T-cell (primary cell): ENCODE measurements at places on chromosomes 3 and 15.

DNA sequence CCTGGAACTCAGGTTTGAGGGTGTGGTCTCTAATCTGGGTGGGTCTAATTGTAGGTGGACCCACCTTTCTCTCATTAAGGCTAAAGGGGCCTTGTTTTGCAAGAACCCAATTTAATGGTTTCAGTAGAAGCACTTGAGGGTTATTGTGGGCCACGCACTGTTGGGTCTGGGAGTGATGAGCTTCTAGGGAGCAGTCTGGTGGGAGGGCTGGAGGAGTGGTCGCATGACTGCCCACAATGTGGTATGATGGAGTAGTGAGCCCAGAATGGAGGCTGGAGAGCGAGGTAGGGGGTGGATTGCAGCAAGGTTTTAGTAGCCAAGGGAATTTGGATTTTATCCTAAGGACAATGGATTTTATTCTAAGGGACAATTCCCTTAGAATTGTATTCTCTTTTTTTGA, 2.7 kb downstream of the TATDN2 start:
- no peak overlapping the region for H3K4me3 ChIP-seq
- H3K36me3 ChIP-seq = peaks cover 4% of the 10 kb centered on the region
- peak overlapping the region; percentile 13 for H3K27ac ChIP-seq
- H3K4me1 ChIP-seq = peaks cover 70% of the 10 kb centered on the region
- no peak for DNase-seq
- no peaks in the 10 kb centered on the region for H3K27me3 ChIP-seq

DNA sequence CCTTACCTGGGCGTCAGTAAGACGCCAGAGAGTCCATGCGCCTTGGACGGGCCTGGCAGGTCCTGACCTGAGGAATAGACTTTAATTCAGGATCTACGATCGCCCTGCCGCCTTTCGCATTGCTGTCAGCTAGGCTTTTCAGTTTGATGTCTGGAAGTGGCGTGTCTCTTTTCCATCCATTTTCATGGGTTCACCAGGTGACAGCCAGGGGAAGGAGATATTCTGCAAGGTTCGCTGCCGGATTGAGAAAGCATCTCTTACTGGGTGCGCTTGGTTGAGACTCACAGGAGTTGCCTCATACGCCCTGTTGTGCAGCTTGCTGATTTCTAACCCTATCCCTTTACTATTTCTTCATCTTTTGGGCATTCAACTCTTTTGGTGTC, 7.4 kb downstream of the EPHA3 start:
- H3K4me3 ChIP-seq = no peak overlapping the region
- no peaks in the 10 kb centered on the region for H3K36me3 ChIP-seq
- H3K27me3 ChIP-seq = peaks cover 2% of the 10 kb centered on the region
- no peak for DNase-seq

GRCh38 chr15:34802371-34802770, 7.0 kb upstream of the ACTC1 start:
- no peak overlapping the region for H3K4me3 ChIP-seq
- no peaks in the 10 kb centered on the region for H3K4me1 ChIP-seq
- no peak overlapping the region for H3K27ac ChIP-seq
- no peaks in the 10 kb centered on the region for H3K36me3 ChIP-seq
- DNase-seq = no peak
- H3K27me3 ChIP-seq = peaks cover 26% of the 10 kb centered on the region

GRCh38 chr3:2458816-2459215, 360.1 kb downstream of the CNTN4 start:
- H3K27me3 ChIP-seq = no peaks in the 10 kb centered on the region
- H3K4me3 ChIP-seq = no peak overlapping the region
- no peaks in the 10 kb centered on the region for H3K4me1 ChIP-seq
- no peaks in the 10 kb centered on the region for H3K36me3 ChIP-seq
- DNase-seq = no peak

DNA sequence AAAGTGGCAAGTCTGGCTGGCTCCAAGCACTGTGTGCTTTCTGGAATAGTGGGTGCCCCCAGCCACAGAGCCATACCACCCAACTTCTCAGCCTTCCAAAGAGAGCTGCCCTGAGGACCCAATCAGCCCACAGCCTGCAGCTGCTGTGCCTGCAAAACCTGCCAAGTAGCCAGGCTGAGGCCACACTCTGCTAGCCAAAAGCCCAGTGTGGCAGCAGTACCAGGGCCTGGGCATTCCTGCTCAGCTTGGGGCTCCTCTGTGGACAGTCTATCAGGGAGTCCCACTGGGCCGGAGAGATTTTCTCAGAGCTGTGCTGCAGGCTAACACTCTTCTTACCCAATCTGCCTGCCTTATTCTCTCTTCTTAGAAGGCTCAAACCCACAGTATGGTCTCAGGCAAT, 136.5 kb downstream of the TPRA1 start:
- H3K27me3 ChIP-seq = peaks cover 71% of the 10 kb centered on the region
- no peak overlapping the region for H3K27ac ChIP-seq
- H3K36me3 ChIP-seq = no peaks in the 10 kb centered on the region
- no peak for DNase-seq

GRCh38 chr3:119492128-119492527, 6.2 kb upstream of the TIMMDC1 start:
- H3K4me1 ChIP-seq = no peaks in the 10 kb centered on the region
- no peak overlapping the region for H3K4me3 ChIP-seq
- no peak overlapping the region for H3K27ac ChIP-seq
- H3K36me3 ChIP-seq = no peaks in the 10 kb centered on the region
- H3K27me3 ChIP-seq = no peaks in the 10 kb centered on the region

DNA sequence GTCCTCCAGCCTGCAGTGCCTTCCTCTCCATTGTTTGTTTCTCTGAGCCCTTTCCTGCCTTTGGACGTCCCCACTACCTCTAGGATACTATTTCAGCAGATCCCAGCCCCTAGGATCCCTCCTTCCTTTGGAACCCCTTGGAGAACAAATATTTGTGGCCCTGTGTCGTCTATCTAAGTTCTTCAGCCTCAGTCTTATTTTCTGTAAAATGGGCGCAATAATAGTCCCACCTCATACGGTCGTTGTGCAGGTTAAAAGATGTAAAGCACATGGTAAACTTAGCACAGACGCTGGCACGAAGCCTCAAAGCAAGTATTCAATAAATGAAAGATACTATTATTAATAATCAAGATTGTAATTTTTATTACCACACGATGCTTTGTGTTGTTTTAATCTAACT, 122.0 kb downstream of the SV2B start:
- no peak for DNase-seq
- no peak overlapping the region for H3K27ac ChIP-seq
- H3K27me3 ChIP-seq = peaks cover 22% of the 10 kb centered on the region
- no peak overlapping the region for H3K4me3 ChIP-seq
